A549 treated with dexamethasone at 1 μM for 4 hours (cell line): ENCODE measurements at places on chromosomes 1 and 21. TPM values are rescaled to one million over a fixed set of nuclear protein-coding genes. Genes with fewer than 3 reads are reported as not detected.

The CRYAA gene
- 0.07 to 0.18 TPM in 2 of 5 replicates, not detected in the others for total RNA-seq

The SPRR2F gene
- total RNA-seq = not detected in 5 replicates

The KLHDC7A gene
- total RNA-seq = 1.1 to 1.7 TPM (median 1.3 TPM) in 5 replicates

The PTPN7 gene
- not detected in 5 replicates for total RNA-seq

The GJA4 gene
- 0.07 TPM in 1 of 5 replicates, not detected in the others for total RNA-seq

The TMPRSS2 gene
- 0.08 to 0.21 TPM (median 0.11 TPM) in 5 replicates for total RNA-seq

The ST6GALNAC3 gene
- 0.21 to 1.1 TPM (median 0.64 TPM) in 5 replicates for total RNA-seq

The SMAP2 gene
- 8.9 to 10.7 TPM (median 9.3 TPM) in 5 replicates for total RNA-seq

The ATP1A2 gene
- 0.05 to 0.19 TPM (median 0.08 TPM) in 5 replicates for total RNA-seq

The BPNT1 gene
- 15.7 to 18.2 TPM (median 16.7 TPM) in 5 replicates for total RNA-seq

The C2CD4D gene
- total RNA-seq = not detected in 5 replicates

The OR2L3 gene
- not detected in 5 replicates for total RNA-seq

The CDC20 gene
- total RNA-seq = 174 to 209 TPM (median 197 TPM) in 5 replicates

The MTARC1 gene
- 7.4 to 10.1 TPM (median 10.0 TPM) in 5 replicates for total RNA-seq

The AMY1C gene
- total RNA-seq = not detected in 5 replicates

The SAMD13 gene
- 0.35 to 0.81 TPM (median 0.52 TPM) in 5 replicates for total RNA-seq

The VCAM1 gene
- 0.04 to 0.06 TPM (median 0.05 TPM) in 4 of 5 replicates, not detected in the other for total RNA-seq

The SPRR5 gene
- total RNA-seq = not detected in 5 replicates

The GPR37L1 gene
- 0.12 to 0.18 TPM (median 0.14 TPM) in 5 replicates for total RNA-seq

The PUSL1 gene
- total RNA-seq = 12.1 to 23.7 TPM (median 21.1 TPM) in 5 replicates

The MCOLN2 gene
- 1.9 to 2.4 TPM (median 2.3 TPM) in 5 replicates for total RNA-seq

The GBP5 gene
- total RNA-seq = 0.01 to 0.08 TPM in 2 of 5 replicates, not detected in the others

The CNTN2 gene
- total RNA-seq = 0.06 to 0.07 TPM (median 0.06 TPM) in 4 of 5 replicates, not detected in the other

The CD48 gene
- not detected in 5 replicates for total RNA-seq

The KCNA2 gene
- 0.02 to 0.20 TPM (median 0.05 TPM) in 5 replicates for total RNA-seq

The LCE3D gene
- total RNA-seq = 2.1 to 4.5 TPM (median 3.6 TPM) in 5 replicates

The AGMAT gene
- total RNA-seq = 5.2 to 8.2 TPM (median 7.7 TPM) in 5 replicates

The PTPN14 gene
- 7.4 to 17.7 TPM (median 16.0 TPM) in 5 replicates for total RNA-seq

The OR2T33 gene
- not detected in 5 replicates for total RNA-seq

The CLCA2 gene
- total RNA-seq = 0.02 TPM in 1 of 5 replicates, not detected in the others

The E2F2 gene
- total RNA-seq = 2.2 to 3.3 TPM (median 2.9 TPM) in 5 replicates

The NID1 gene
- total RNA-seq = 6.1 to 10.7 TPM (median 8.8 TPM) in 5 replicates
